HT-29 (cell line): ENCODE measurements at places on chromosomes 5 and 9. TPM values are rescaled to one million over a fixed set of nuclear protein-coding genes. Genes with fewer than 3 reads are reported as not detected.

Gene TEK
- 0.15 and 0.23 TPM in 2 replicates for total RNA-seq

Gene TRIM36
- 1.0 and 2.0 TPM in 2 replicates for total RNA-seq

Gene SLC46A2
- not detected in 2 replicates for total RNA-seq

Gene MRPL22
- total RNA-seq, result 24.1 and 31.5 TPM in 2 replicates

Gene TLX3
- not detected in 2 replicates for total RNA-seq

Gene SOX30
- total RNA-seq, result 0.15 and 0.37 TPM in 2 replicates

Gene CYLC2
- not detected in 2 replicates for total RNA-seq

Gene FBXL7
- not detected in 2 replicates for total RNA-seq

DNA sequence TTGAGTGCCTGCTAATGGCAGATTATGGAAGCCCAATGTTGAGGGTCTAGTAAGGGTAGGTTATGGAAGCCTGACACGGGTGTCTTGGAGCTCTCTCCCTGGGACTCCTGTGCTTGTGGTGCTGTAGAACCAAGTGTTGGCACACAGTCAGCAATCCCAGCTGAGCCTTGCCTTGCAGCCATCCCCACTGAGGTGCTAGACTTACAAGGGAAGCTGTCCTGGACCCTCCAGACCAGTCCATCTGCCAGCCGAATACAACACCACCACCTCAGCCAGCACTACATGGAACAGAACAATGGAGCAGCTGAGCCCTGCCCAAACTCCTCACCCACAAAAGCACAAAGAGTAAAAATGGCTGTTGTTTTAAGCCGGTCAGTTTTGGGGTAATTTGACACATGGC, 90.5 kb upstream of the DNAH5 start:
- DNase-seq, result no peak

GRCh38 chr5:178986326-178986960, 8.7 kb downstream of the GRM6 start:
- no peak for DNase-seq

- no peak for DNase-seq
Measured at GRCh38 chr5:147017621-147018020, 139.1 kb upstream of the PPP2R2B start.

GRCh38 chr9:2214707-2215106, 199.6 kb downstream of the SMARCA2 start:
- no peak for DNase-seq

GRCh38 chr9:84439250-84439649, 98.7 kb upstream of the SLC28A3 start:
- DNase-seq, result no peak

- peak; percentile 33 for DNase-seq
Measured at GRCh38 chr5:141889282-141889871, 11.2 kb upstream of the PCDH1 start.

- no peak for DNase-seq
Measured at GRCh38 chr5:60056191-60056590, 162.7 kb upstream of the PDE4D start.

- no peak for DNase-seq
Measured at GRCh38 chr5:32182463-32183063, 8.4 kb upstream of the GOLPH3 start.

DNA sequence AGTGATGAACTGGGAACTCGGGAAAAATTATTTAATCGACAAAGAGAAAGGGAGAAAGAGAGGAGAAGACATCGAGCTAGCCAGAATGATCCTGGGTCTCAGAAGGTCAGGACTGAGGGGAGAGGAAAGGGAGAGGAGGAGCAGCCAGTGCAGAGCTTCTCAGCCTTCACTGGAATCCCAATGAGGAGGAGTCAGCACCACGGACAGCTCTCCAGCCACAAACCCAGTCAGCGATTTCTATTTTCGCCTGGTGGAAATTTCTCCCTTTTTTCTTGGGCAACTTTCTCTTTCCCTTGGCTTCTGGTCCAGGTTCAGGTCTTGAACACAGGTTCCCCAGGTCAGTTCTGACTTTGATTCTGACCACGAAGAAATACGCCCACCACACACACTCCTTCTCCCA, 1.6 kb upstream of the BRINP1 start:
- DNase-seq, result peak; percentile 25

DNA sequence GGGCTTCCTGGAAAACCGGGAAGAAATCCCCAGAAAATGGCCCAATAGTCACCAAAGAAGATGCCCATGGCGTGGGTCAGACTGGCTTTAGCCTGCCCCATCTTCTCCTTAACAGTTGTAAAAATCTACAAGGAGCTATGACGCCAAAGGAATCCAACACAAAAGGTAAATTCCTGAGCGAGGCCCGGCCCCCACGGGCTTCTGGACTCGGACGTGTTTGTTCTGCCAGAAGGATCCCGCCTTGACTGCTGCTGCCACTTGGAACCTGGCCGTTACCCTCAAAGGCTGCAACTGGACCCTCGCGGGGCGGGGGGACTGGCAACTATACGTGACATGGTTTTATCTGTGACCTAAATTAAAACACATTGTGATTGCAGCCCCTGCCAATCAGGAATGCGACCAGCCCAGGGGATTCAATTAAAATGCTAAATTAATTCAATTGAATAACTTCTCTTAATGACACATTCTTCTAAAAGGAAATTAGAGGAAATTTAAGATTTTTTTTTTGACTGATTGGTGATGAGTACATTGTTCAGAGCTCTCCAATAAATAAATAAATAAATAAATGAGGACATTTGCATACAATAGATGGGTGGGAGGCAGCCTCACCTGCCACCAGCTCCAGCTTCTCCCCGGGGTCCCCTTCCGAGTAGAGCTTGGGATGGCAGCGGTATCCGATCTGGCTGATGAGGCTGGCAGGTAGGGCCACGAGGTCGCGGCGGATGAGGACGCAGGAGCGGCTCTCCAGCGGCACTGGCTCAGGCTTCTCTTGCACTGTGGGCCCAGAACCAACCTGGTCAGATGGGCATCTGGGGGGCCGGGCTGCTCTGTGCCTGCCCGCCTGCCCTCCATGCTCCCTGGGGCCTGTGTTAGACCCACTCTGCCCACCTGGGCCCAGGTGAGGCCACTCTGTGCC, 54.7 kb upstream of the UBAC1 start:
- no peak for DNase-seq

DNA sequence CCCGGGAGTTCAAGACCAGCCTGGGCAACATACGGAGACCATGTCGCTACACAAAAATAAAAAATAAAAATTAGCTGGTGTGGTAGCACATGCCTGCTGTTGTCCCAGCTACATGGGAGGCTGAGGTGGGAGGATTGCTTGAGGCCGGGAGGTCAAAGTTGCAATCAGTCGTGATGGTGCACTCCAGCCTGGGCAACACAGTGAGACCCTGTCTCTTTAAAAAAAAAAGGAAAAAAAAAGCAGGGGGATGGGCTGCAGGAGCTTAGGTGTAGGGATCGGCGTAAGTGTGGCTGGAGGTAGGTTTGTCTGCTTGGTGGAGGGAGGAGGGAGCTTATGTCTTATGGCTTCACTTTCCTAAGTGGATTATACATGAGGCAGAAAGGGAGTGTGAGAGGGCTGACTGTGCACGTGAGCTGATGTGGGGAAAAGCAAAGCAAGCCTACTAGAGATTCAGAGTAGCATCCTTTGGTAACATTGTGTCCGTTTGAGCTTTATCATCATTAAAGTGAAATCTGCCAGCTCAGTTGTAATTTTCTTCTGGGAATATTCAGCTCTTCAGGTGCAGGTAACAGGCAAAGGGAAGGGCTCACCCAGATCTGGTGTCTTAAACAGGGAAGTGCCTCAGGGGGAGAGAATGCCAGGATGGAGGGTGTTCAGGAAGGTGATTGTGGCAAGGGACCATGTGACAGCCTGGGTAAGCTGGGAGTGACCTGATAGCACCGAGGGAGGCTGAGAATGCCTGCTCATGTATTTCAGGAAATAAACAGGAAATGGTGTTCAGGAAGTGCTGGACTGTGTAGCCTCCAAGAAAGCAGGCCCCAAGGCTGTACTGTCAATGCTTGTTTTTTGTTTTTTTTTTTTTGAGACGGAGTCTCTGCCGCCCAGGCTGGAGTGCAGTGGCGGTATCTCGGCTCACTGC, 17.6 kb upstream of the SETX start:
- peak; percentile 10 for DNase-seq

GRCh38 chr9:110807956-110808598, 139.5 kb downstream of the MUSK start:
- DNase-seq, result no peak
